ENCODE measurements at places on chromosomes 4 and X. TPM values are rescaled to one million over a fixed set of nuclear protein-coding genes. Genes with fewer than 3 reads are reported as not detected.

- DNase-seq = no peak
- no peak overlapping the region for H3K4me3 ChIP-seq
- H3K36me3 ChIP-seq = peaks cover 24% of the 10 kb centered on the region
- peaks cover 43% of the 10 kb centered on the region for H3K4me1 ChIP-seq
- no peaks in the 10 kb centered on the region for H3K27me3 ChIP-seq
Measured at GRCh38 chr4:8224267-8224974, 25.3 kb downstream of the SH3TC1 start.

DNA sequence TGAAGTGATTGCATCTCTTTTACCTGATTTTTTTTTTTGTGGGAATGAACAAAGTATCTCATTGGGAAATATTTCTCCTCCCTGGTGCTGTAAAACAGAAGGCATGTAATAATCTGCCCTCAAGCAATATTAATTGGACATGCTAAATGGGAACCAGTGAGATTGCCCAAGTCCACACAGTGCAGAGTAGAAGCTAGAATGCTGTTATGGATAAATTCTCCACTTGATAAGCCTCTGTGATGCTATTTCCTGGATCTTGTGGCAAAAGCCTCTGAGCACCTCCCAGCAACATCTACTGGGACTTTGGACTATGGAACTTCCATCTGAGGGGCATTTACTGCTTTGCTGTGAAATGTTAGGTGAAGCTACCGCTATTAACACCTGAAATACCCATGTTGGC is 46.9 kb upstream of the YTHDC1 start:
- no peak for DNase-seq
- no peaks in the 10 kb centered on the region for H3K4me1 ChIP-seq
- no peak overlapping the region for H3K27ac ChIP-seq
- H3K36me3 ChIP-seq = no peaks in the 10 kb centered on the region

- H3K27ac ChIP-seq = no peak overlapping the region
- no peaks in the 10 kb centered on the region for H3K27me3 ChIP-seq
- no peaks in the 10 kb centered on the region for H3K4me1 ChIP-seq
- H3K4me3 ChIP-seq = no peak overlapping the region
- DNase-seq = no peak
Measured at GRCh38 chr4:28177641-28178040, 1317.0 kb downstream of the STIM2 start.

DNA sequence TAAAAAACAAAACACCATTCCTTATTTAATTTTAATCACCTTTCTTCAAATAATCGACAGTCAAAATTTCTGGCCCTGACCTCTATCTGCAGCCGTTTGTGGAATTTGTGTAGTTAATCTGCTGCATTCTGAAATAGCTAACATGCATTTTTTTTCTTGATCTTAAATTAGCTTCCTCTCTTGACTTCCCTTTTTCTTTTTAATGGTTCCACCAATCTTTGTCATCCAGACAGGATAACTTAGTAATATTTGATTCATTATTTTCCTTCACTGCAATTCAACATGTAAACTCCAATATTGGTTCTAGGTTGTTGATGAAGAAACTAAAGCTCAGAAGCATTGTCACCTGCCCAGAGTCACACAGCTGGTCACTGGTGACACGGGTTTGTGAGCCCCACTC is 77.3 kb downstream of the ARHGAP10 start:
- H3K36me3 ChIP-seq = no peaks in the 10 kb centered on the region
- peaks cover 2% of the 10 kb centered on the region for H3K4me1 ChIP-seq
- H3K4me3 ChIP-seq = no peak overlapping the region
- no peaks in the 10 kb centered on the region for H3K27me3 ChIP-seq

- H3K27ac ChIP-seq = peak overlapping the region; percentile 74
- DNase-seq = no peak
- H3K36me3 ChIP-seq = no peaks in the 10 kb centered on the region
- no peaks in the 10 kb centered on the region for H3K27me3 ChIP-seq
- peak overlapping the region; percentile 39 for H3K4me3 ChIP-seq
- peaks cover 29% of the 10 kb centered on the region for H3K4me1 ChIP-seq
Measured at GRCh38 chrX:136143711-136144110, 3.6 kb upstream of the FHL1 start.

Gene PABPC5
- not detected for total RNA-seq

DNA sequence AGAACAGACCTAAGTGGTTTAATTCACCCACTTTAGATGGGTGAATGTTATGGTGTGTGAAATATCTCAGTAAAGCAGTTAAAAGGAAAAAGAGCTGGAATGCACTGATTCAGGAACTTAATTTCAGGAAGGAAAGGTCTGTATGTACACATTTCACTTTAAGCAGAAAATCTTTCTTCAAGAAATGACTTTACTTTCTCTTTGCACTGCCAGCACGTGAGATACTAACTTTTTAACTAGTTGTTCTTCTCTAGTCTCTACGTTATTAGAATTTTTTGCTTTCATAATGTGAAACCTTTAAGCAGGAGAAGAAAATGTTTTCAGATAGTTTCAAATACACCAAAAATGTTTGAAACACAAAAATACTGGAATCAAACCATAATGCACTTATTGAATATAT is 18.8 kb downstream of the C4orf46 start:
- H3K27me3 ChIP-seq = no peaks in the 10 kb centered on the region
- H3K4me1 ChIP-seq = peaks cover 7% of the 10 kb centered on the region
- no peaks in the 10 kb centered on the region for H3K36me3 ChIP-seq
- H3K27ac ChIP-seq = no peak overlapping the region

Gene ACOX3
- 29.3 TPM for total RNA-seq

Gene JCHAIN
- total RNA-seq = not detected

- H3K4me1 ChIP-seq = no peaks in the 10 kb centered on the region
- H3K36me3 ChIP-seq = no peaks in the 10 kb centered on the region
- no peak overlapping the region for H3K27ac ChIP-seq
Measured at GRCh38 chr4:138716559-138717335, 298.8 kb upstream of the NOCT start.

GRCh38 chr4:185965426-185966384 is 103.3 kb upstream of the TLR3 start:
- no peak overlapping the region for H3K4me3 ChIP-seq
- peaks cover 7% of the 10 kb centered on the region for H3K27me3 ChIP-seq
- no peak for DNase-seq
- no peak overlapping the region for H3K27ac ChIP-seq

- H3K4me3 ChIP-seq = no peak overlapping the region
- no peaks in the 10 kb centered on the region for H3K4me1 ChIP-seq
- H3K27me3 ChIP-seq = no peaks in the 10 kb centered on the region
- DNase-seq = no peak
- H3K36me3 ChIP-seq = no peaks in the 10 kb centered on the region
Measured at GRCh38 chr4:10753336-10753735, 68.8 kb upstream of the CLNK start.

- H3K27ac ChIP-seq = no peak overlapping the region
- H3K27me3 ChIP-seq = no peaks in the 10 kb centered on the region
- no peaks in the 10 kb centered on the region for H3K36me3 ChIP-seq
- H3K4me3 ChIP-seq = no peak overlapping the region
- no peak for DNase-seq
Measured at GRCh38 chr4:115515366-115515765, 401.9 kb upstream of the NDST4 start.

GRCh38 chr4:7031558-7032449 is 11.4 kb upstream of the TADA2B start:
- DNase-seq = no peak
- peaks cover 36% of the 10 kb centered on the region for H3K36me3 ChIP-seq
- H3K4me3 ChIP-seq = no peak overlapping the region
- no peak overlapping the region for H3K27ac ChIP-seq

GRCh38 chrX:78314561-78314960 is 12.8 kb downstream of the CYSLTR1 start:
- H3K4me3 ChIP-seq = no peak overlapping the region
- peaks cover 42% of the 10 kb centered on the region for H3K4me1 ChIP-seq
- DNase-seq = peak; percentile 47
- H3K36me3 ChIP-seq = peaks cover 2% of the 10 kb centered on the region
- peak overlapping the region; percentile 40 for H3K27ac ChIP-seq

DNA sequence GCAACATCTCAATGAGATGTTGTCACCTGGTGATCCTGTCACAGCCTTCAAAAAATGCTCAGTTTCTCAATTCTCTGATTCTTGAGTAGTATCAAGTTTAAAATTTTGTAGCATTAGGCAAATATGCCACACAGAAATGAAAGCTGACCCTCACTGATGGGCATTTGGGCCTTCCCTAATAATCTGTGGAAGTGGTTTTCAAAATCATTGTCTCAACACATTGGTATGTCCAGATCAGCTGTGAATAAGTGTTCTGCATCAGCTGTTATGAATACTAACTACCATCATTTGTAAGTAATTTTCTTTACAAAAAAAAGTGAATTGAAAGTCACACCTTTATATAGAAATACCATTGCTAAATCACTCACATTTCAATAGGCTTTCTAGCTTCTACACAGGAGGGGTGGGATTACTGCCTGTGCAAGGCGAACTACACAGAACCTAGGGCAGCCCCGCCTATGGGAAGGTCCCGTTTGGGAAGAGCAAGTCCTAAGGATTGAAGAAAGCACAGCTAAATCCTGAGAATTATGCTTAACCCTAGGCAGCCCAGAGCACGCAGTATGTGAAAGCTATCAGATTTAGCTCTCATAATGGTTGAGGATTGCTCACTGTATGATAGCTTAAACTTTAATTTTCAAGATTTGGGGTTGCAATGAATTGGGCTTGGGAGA is 73.4 kb downstream of the GPC3 start:
- H3K4me1 ChIP-seq = no peaks in the 10 kb centered on the region
- no peak overlapping the region for H3K4me3 ChIP-seq
- no peaks in the 10 kb centered on the region for H3K36me3 ChIP-seq
- H3K27me3 ChIP-seq = no peaks in the 10 kb centered on the region
- DNase-seq = no peak

Gene FRMD7
- not detected for total RNA-seq

Gene CTAG1A
- not detected for total RNA-seq

DNA sequence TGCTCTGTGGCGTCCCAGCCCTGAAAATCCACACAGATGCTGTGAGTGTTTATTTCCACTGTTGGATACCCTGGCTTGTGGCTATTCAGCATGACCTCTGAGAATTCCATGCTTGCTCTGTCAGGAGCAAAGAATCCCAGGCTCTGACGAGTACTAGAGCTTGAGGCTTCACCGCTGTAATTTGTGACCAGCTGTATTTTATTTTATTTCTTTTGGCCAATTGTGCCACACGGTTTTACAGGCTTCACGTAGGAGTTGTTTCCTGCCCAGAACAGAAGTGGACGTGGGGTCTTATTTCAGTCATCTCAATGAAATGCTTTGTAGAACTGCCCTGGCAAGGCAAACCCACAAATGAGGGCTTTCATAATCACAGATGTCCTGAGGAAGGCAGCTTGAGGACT is 69.4 kb upstream of the CLDN34 start:
- H3K4me3 ChIP-seq = no peak overlapping the region
- no peak for DNase-seq
- H3K4me1 ChIP-seq = peaks cover 12% of the 10 kb centered on the region
- H3K36me3 ChIP-seq = no peaks in the 10 kb centered on the region
- no peak overlapping the region for H3K27ac ChIP-seq
- peaks cover 12% of the 10 kb centered on the region for H3K27me3 ChIP-seq

DNA sequence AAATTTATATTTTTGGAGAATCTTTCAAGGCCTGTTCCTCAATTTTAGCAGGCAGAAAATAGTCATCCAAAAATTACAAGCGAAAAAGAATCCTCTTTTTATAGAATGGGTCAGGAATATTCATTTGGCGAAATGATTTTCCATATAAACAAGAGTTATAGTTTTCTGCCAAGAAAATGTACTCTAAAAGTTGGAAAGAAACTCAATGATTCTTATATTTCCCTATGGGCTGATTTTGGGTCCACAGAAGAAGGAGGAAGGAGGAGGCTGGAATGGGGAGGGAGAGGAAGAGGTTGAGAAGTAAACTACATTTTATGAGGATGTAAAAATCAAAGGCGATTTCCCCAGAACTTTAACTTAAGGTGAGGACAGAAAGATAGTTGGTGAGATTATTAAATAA is 159.3 kb downstream of the DCAF12L1 start:
- H3K27me3 ChIP-seq = no peaks in the 10 kb centered on the region
- H3K4me1 ChIP-seq = no peaks in the 10 kb centered on the region

- H3K27me3 ChIP-seq = no peaks in the 10 kb centered on the region
- no peak overlapping the region for H3K4me3 ChIP-seq
Measured at GRCh38 chrX:72685810-72686456, 28.2 kb downstream of the PHKA1 start.

Gene PABPC1L2B
- total RNA-seq = not detected

Gene AFF2
- total RNA-seq = 1.3 TPM

DNA sequence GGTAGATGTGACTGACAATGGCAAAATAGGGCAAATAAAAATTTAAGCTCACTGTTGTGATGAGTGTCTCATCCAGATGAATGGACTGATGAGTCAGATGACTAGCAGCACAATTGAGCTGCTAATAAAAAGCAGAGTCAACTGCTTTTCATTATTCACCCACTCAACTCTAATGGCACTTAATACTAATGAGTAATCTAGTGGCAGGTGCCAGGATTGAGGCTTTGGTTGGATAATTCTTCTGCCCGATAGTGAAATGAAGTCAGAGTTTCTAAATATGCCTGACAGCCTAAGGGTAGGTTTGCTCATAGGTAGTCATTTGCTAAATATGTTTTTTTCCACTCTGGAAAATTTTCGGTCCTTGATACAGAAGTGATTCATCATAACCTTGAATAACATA is 10.4 kb downstream of the OGT start:
- H3K27ac ChIP-seq = peak overlapping the region; percentile 98
- peaks cover 63% of the 10 kb centered on the region for H3K4me1 ChIP-seq
- no peak for DNase-seq
- H3K27me3 ChIP-seq = no peaks in the 10 kb centered on the region

GRCh38 chr4:53956454-53956853 is 108.0 kb downstream of the CHIC2 start:
- H3K4me1 ChIP-seq = no peaks in the 10 kb centered on the region
- no peaks in the 10 kb centered on the region for H3K27me3 ChIP-seq
- no peak for DNase-seq
- H3K36me3 ChIP-seq = no peaks in the 10 kb centered on the region

- peaks cover 15% of the 10 kb centered on the region for H3K36me3 ChIP-seq
- peaks cover 70% of the 10 kb centered on the region for H3K4me1 ChIP-seq
- no peak for DNase-seq
- no peak overlapping the region for H3K27ac ChIP-seq
- peak overlapping the region; percentile 56 for H3K4me3 ChIP-seq
Measured at GRCh38 chrX:40084471-40085101, 13.2 kb downstream of the BCOR start.

Gene FAT4
- total RNA-seq = not detected

Gene CASP6
- 23.3 TPM for total RNA-seq

Gene RBM41
- 12.2 TPM for total RNA-seq

Gene TAPT1
- total RNA-seq = 32.6 TPM

DNA sequence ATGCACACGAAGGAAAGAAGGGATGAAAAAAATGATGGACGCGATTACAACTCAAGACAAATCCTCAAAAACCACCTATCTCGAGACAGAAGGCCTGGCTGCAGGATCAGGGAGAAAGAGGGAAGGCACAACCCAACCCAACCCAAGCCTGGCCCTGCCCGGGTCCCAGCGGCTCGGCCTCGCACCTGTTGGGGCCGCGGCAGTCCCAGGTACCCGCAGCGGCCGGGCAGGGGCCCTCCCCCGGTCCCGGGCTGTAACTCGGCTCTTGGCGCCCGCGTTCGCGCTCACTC is 464 bp downstream of the RASGEF1B start:
- H3K27ac ChIP-seq = peak overlapping the region; percentile 79
- no peak for DNase-seq
- H3K4me3 ChIP-seq = peak overlapping the region; percentile 86
- H3K36me3 ChIP-seq = no peaks in the 10 kb centered on the region
- no peaks in the 10 kb centered on the region for H3K27me3 ChIP-seq

GRCh38 chr4:6701371-6701770 is 7.7 kb downstream of the S100P start:
- peaks cover 53% of the 10 kb centered on the region for H3K36me3 ChIP-seq
- no peak overlapping the region for H3K27ac ChIP-seq
- peaks cover 66% of the 10 kb centered on the region for H3K4me1 ChIP-seq

Data from activated CD4-positive, alpha-beta T cell treated with anti-CD3 and anti-CD28 coated beads for 36 hours (primary cell).